ENCODE measurements at places on chromosomes 3 and 15. TPM values are rescaled to one million over a fixed set of nuclear protein-coding genes. Genes with fewer than 3 reads are reported as not detected.

IQCH gene
- 3.6 TPM for total RNA-seq

DNA sequence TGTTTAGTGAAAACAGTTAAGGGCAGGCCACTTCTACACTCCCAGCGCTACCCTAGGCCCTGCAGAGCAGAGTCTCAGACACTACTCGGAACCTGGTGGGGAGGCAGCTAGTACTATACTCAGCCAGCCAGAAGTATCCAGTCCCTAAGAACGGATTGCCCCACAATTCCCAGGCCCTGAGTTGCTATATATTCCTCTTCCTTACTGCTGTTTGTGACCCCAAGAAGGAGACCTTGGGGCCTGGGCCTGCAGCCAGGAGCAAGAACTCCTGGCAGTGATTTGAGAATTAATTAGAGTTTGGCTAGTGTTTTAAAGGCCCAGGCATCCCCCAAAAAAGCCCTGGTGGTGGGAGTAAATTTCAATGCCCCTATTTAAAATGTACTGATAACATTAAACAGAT is 87.7 kb downstream of the RBPMS2 start:
- no peak for DNase-seq
- no peak overlapping the region for H3K4me3 ChIP-seq
- H3K36me3 ChIP-seq = peaks cover 9% of the 10 kb centered on the region

DNA sequence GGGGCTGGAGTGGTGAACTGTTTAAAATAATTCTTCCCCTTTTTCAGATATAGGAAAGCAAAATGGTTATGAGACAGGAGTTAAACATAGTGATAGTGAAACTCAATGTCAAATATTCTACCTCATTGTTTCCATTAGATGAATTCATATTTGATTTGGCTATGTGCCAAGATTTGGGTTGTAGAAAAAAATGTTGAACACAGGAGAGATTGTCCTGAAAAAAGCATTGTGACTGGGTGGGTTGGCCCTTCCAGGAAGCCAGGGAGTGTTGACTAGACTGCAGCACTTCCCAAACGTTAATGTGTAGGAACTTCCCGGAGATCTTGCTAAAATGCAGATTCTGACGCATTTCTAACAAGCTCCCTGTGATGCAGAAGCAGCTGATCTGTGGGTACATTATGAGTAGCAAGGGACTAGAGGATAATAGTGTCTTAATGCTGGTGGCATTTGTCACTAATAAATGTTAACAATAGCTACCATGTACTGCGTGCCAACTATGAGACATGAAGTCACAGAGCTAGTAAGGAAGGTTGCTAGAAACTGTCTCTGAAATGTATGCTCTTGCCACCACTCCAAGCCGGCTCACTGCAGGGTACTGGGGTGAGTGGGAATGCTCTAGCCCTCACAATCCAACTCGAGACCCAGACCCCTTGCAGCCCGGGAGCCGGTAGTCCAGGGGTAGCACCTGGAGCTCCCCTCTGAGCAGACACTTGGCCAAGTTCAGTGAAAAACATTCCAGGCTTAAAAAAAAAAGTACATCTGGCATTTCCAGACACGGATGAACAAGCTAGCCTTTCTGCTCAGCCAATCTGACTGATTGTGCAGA is 120.6 kb downstream of the CD47 start:
- H3K27me3 ChIP-seq = no peaks in the 10 kb centered on the region
- DNase-seq = no peak
- peaks cover 14% of the 10 kb centered on the region for H3K4me1 ChIP-seq
- no peak overlapping the region for H3K27ac ChIP-seq
- no peaks in the 10 kb centered on the region for H3K36me3 ChIP-seq

GRCh38 chr15:67180035-67180434 is 74.4 kb downstream of the AAGAB start:
- no peak overlapping the region for H3K4me3 ChIP-seq
- no peaks in the 10 kb centered on the region for H3K27me3 ChIP-seq
- no peak overlapping the region for H3K27ac ChIP-seq
- no peak for DNase-seq
- peaks cover 4% of the 10 kb centered on the region for H3K36me3 ChIP-seq

ABI3BP gene
- total RNA-seq = not detected

DNA sequence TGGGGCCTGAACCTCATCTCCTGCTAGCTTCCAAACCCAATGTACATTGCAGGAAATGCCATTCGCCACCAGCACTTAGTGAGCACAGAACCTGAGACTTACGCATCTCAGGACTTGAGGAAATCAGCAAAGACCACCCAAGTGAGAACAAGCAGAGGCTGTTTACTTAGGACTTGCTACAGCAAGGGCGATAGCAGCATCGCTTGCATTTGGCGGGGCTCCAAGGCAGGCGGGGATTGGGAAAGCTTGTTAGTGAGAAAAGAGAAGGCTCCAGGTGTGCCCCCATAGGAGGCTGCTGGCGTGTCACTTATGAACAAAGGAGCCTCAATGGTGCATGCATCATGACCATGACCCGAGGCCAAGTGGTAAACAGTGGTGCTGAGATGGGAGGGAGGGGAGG is 19.7 kb downstream of the SLC6A20 start:
- H3K27ac ChIP-seq = no peak overlapping the region
- H3K36me3 ChIP-seq = no peaks in the 10 kb centered on the region
- H3K27me3 ChIP-seq = peaks cover 23% of the 10 kb centered on the region
- H3K4me1 ChIP-seq = peaks cover 12% of the 10 kb centered on the region

SPG11 gene
- 127 TPM for total RNA-seq

- H3K4me3 ChIP-seq = no peak overlapping the region
- peaks cover 22% of the 10 kb centered on the region for H3K27me3 ChIP-seq
- no peak for DNase-seq
- no peaks in the 10 kb centered on the region for H3K36me3 ChIP-seq
- no peak overlapping the region for H3K27ac ChIP-seq
These were observed 49.7 kb downstream of the SEMA5B start for GRCh38 chr3:122977746-122978466.

- H3K36me3 ChIP-seq = no peaks in the 10 kb centered on the region
- no peak overlapping the region for H3K4me3 ChIP-seq
- no peak overlapping the region for H3K27ac ChIP-seq
- peaks cover 26% of the 10 kb centered on the region for H3K4me1 ChIP-seq
These were observed 31.5 kb downstream of the NGRN start for GRCh38 chr15:90297021-90297420.

GRCh38 chr3:119620899-119621298 is 23.2 kb downstream of the PLA1A start:
- no peak overlapping the region for H3K4me3 ChIP-seq
- no peak overlapping the region for H3K27ac ChIP-seq

GRCh38 chr3:37392957-37393356 is 218.6 kb upstream of the LRRFIP2 start:
- H3K4me3 ChIP-seq = no peak overlapping the region
- no peak overlapping the region for H3K27ac ChIP-seq
- no peaks in the 10 kb centered on the region for H3K27me3 ChIP-seq

LRRC3B gene
- not detected for total RNA-seq

GRCh38 chr3:163879172-163879571 is 1199.1 kb downstream of the SI start:
- no peaks in the 10 kb centered on the region for H3K4me1 ChIP-seq
- no peak for DNase-seq
- H3K27me3 ChIP-seq = no peaks in the 10 kb centered on the region

GRCh38 chr3:151016478-151016795 is 43.9 kb upstream of the CLRN1 start:
- H3K4me1 ChIP-seq = no peaks in the 10 kb centered on the region
- H3K4me3 ChIP-seq = no peak overlapping the region
- H3K36me3 ChIP-seq = no peaks in the 10 kb centered on the region
- no peak for DNase-seq
- no peak overlapping the region for H3K27ac ChIP-seq

DET1 gene
- 3.4 TPM for total RNA-seq

PPP2R3A gene
- 0.49 TPM for total RNA-seq

DNA sequence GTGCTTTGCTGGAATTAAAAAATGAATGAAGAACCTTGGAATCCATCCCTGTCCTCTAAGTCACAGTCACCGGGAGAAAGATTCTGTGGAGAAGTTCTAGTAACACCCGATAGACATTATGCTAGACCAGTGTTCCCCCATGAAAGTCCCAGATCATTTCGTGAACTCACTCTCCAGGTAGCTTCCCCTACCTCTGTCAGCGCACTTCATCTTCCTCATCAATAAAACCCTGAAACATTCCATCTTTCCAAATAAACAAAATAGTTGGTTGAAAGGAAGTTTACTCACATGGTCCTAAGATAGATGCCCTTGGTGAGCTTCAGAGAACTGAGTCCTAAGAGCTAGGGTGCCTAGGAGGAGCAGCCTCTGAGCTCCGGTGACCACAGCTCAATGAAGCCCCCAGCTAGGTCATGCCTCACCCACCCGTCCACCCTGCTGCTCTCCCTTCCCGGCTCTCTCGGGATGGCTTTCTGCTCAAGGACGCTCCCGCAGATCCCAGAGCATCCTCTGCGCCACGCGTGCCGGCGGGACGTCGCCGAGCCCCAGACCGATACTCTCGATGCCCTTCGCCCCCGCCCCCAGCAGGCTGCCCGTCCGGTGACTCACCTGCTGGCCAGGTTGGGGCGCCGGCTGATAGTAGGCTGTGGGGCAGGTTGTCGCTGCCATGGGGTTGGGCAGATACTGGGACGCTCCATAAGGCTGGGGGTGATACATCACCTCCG is 776 bp downstream of the VGLL3 start:
- H3K36me3 ChIP-seq = no peaks in the 10 kb centered on the region
- H3K4me3 ChIP-seq = no peak overlapping the region
- H3K27ac ChIP-seq = no peak overlapping the region
- no peak for DNase-seq
- no peaks in the 10 kb centered on the region for H3K4me1 ChIP-seq

DNA sequence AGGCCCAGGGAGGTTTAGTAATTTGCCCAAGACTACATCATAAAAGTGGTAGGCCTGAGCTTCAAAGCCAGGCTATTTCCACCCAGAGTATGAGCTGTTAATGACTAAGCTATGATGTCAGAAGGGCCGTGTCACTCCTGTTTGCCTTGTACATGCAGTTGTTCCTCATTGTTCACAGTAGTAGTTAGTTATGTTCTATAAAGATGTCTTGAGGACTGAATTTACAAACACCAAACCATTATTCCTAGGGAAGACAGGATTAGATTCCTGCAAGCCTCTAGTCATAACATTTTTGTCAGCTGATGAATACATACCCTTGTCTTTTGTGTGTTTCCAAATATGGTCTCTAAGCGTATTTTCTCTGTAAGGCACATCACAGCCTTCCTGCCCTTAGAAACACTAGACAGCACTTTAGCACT is 20.9 kb upstream of the LARS2 start:
- DNase-seq = no peak
- H3K27ac ChIP-seq = no peak overlapping the region
- H3K4me1 ChIP-seq = no peaks in the 10 kb centered on the region

- no peak overlapping the region for H3K27ac ChIP-seq
- DNase-seq = peak; percentile 59
- H3K4me3 ChIP-seq = no peak overlapping the region
- no peaks in the 10 kb centered on the region for H3K36me3 ChIP-seq
These were observed 11.5 kb upstream of the SHF start for GRCh38 chr15:45199136-45199810.

DNASE1L3 gene
- total RNA-seq = not detected

GOLGA8H gene
- total RNA-seq = 0.46 TPM

DNA sequence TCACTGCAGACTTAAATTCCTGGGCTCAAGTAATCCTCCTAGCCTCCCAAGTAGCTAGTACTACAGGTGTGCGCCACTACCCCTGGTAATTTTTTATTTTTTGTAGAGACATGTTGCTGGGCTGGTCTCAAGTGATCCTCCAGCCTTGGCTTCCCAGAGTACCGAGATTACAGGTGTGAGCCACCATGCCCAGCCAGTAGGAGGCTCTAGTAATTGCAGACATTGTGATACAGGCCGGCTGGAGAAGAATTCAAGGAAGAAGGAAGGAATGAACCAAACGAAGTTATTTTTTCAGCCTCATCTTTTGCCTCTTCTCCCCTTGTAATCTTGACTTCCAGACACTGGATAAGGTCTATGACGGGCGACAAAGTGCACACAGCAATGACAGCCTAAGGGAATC is 3.2 kb upstream of the PPP4R2 start:
- H3K36me3 ChIP-seq = peaks cover 5% of the 10 kb centered on the region
- peaks cover 8% of the 10 kb centered on the region for H3K4me1 ChIP-seq
- no peak overlapping the region for H3K4me3 ChIP-seq

MKRN2OS gene
- not detected for total RNA-seq

GRCh38 chr3:122502941-122503340 is 11.8 kb downstream of the KPNA1 start:
- DNase-seq = no peak
- H3K27me3 ChIP-seq = peaks cover 8% of the 10 kb centered on the region
- H3K4me3 ChIP-seq = no peak overlapping the region

- H3K4me1 ChIP-seq = peaks cover 41% of the 10 kb centered on the region
- no peaks in the 10 kb centered on the region for H3K36me3 ChIP-seq
- peak overlapping the region; percentile 85 for H3K27ac ChIP-seq
- H3K27me3 ChIP-seq = no peaks in the 10 kb centered on the region
- peak overlapping the region; percentile 46 for H3K4me3 ChIP-seq
- peak; percentile 82 for DNase-seq
These were observed 79.6 kb upstream of the SPATA12 start for GRCh38 chr3:56980798-56981390.

DNA sequence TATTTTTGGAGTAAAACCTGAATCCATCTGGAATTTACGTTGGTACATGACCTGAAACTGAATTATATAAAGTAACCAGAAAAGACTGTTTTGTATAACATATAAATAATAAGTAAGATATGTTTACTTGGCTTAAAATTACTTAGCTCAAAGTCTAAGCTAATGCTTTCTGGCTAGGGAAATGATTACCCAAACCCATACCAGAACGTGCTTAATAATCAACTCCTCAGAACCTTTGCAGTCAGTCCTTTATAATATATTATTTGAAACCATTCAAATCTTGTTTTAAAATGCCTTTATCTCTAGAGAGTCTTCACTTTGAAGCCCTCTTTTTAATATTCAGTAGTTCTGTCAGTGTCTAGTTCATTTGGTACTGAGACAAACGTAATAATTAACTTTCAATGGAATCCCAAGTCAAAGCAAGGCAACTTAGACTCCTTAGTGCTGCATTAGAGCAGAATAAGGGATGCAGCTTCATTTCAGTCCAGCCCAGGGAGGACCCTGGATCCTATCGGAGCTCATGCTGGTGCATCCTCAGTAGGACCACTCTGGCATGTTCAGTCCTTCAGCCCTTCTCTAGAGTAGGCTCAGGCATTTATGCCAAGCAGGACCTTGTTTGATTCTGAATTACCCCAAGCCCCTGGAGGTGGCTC is 81.6 kb downstream of the MME start:
- H3K4me3 ChIP-seq = no peak overlapping the region
- H3K27ac ChIP-seq = no peak overlapping the region
- H3K27me3 ChIP-seq = no peaks in the 10 kb centered on the region
- H3K36me3 ChIP-seq = no peaks in the 10 kb centered on the region
- DNase-seq = no peak
- no peaks in the 10 kb centered on the region for H3K4me1 ChIP-seq

CDHR4 gene
- total RNA-seq = 0.39 TPM

- H3K36me3 ChIP-seq = peaks cover 19% of the 10 kb centered on the region
- peaks cover 58% of the 10 kb centered on the region for H3K4me1 ChIP-seq
- peak; percentile 84 for DNase-seq
- peak overlapping the region; percentile 73 for H3K4me3 ChIP-seq
These were observed 5.8 kb upstream of the TATDN2 start for GRCh38 chr3:10242182-10243065.

SRGAP3 gene
- total RNA-seq = 2.8 TPM

GRCh38 chr15:88985547-88986393 is 72.6 kb upstream of the MFGE8 start:
- no peak overlapping the region for H3K27ac ChIP-seq
- H3K4me3 ChIP-seq = no peak overlapping the region
- H3K27me3 ChIP-seq = no peaks in the 10 kb centered on the region
- no peak for DNase-seq
- no peaks in the 10 kb centered on the region for H3K36me3 ChIP-seq
